ENCODE measurements at places on chromosomes 7 and 10. TPM values are rescaled to one million over a fixed set of nuclear protein-coding genes. Genes with fewer than 3 reads are reported as not detected.

ANKRD2 gene
- total RNA-seq = 0.72 TPM

NKX2-3 gene
- total RNA-seq = not detected

GRCh38 chr7:111105269-111105668 lies 14.3 kb downstream of the LRRN3 start:
- H3K36me3 ChIP-seq = no peaks in the 10 kb centered on the region
- H3K27ac ChIP-seq = no peak overlapping the region
- peaks cover 9% of the 10 kb centered on the region for H3K4me1 ChIP-seq
- no peak for DNase-seq

GRCh38 chr7:1108264-1108920 lies 20.5 kb downstream of the GPER1 start:
- peaks cover 3% of the 10 kb centered on the region for H3K36me3 ChIP-seq
- no peak overlapping the region for H3K27ac ChIP-seq
- DNase-seq = peak; percentile 43
- no peaks in the 10 kb centered on the region for H3K27me3 ChIP-seq
- peaks cover 12% of the 10 kb centered on the region for H3K4me1 ChIP-seq

DNA sequence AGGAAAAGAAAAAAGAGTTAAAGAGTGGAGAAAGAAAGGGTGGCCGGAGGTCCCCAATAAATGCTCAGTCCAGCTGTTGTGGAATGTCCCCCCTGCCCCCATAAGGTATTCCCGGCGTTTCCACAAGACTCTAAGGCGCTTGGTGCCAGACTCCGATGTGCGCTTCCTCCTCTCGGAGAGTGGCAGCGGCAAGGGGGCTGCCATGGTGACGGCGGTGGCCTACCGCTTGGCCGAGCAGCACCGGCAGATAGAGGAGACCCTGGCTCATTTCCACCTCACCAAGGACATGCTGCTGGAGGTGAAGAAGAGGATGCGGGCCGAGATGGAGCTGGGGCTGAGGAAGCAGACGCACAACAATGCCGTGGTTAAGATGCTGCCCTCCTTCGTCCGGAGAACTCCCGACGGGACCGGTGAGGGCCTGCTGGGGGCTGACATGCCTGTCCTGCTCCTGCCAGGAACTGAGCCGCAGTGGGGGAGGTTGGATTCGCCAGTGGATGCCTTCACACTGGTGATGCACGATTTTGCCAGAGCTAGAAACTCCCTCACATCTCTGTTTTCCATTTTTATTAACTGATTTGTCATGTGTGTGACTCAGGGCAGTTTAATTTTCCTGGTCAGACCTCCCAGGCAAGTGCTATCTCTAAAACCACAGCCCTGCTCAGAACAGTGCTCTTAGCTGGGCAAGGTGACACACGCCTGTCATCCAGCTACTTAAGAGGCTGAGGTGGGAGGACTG lies 34.2 kb downstream of the TACR2 start:
- H3K27me3 ChIP-seq = no peaks in the 10 kb centered on the region
- H3K4me3 ChIP-seq = no peak overlapping the region
- peaks cover 21% of the 10 kb centered on the region for H3K4me1 ChIP-seq
- peak; percentile 97 for DNase-seq
- peaks cover 58% of the 10 kb centered on the region for H3K36me3 ChIP-seq
- H3K27ac ChIP-seq = peak overlapping the region; percentile 91

GRCh38 chr7:155007947-155008346 lies 5.0 kb upstream of the PAXIP1 start:
- peaks cover 2% of the 10 kb centered on the region for H3K4me1 ChIP-seq
- H3K36me3 ChIP-seq = no peaks in the 10 kb centered on the region
- no peak for DNase-seq
- H3K27me3 ChIP-seq = no peaks in the 10 kb centered on the region

DNA sequence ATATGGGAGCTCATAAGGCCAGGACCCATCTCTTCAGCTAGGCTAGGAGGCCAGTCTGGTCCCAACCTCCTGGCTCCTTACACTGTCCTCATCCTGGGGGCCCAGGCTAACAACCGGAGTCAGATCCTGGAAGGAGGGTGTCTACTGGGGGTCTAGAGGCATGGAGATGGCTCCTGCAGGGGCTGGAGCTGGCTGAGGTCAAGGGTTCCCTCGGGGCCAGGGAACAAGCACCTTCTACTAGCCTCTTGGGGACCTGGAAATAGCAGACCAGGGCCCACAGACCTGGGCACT lies 37.2 kb downstream of the CLRN3 start:
- no peak for DNase-seq
- no peaks in the 10 kb centered on the region for H3K4me1 ChIP-seq
- no peaks in the 10 kb centered on the region for H3K36me3 ChIP-seq
- H3K27ac ChIP-seq = no peak overlapping the region

DNA sequence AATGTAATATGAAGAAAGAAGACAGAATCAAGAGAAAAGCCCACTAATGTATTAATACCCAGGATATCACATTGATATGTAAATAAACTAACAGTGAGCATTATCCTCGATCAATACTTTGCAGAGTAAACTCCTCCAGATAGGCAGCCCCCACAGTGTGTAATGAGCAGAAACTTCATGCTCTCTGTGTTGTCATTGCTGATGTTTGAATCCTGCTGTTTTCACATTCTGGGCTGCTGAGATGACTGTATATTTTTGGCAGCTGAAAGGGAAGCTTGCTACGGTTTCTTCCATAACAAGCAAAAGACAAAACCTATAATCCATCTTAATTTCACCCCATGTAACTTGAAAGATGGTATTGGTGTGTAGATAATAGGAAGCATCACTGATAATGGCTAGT lies 15.3 kb upstream of the THSD7A start:
- H3K4me3 ChIP-seq = no peak overlapping the region
- no peak for DNase-seq

GRCh38 chr10:127081851-127082345 lies 114.5 kb downstream of the INSYN2A start:
- H3K4me3 ChIP-seq = no peak overlapping the region
- H3K27me3 ChIP-seq = no peaks in the 10 kb centered on the region
- H3K36me3 ChIP-seq = peaks cover 9% of the 10 kb centered on the region
- no peaks in the 10 kb centered on the region for H3K4me1 ChIP-seq
- no peak overlapping the region for H3K27ac ChIP-seq

- no peaks in the 10 kb centered on the region for H3K4me1 ChIP-seq
- H3K27me3 ChIP-seq = no peaks in the 10 kb centered on the region
- H3K4me3 ChIP-seq = no peak overlapping the region
- DNase-seq = no peak
- no peaks in the 10 kb centered on the region for H3K36me3 ChIP-seq
- no peak overlapping the region for H3K27ac ChIP-seq
These were observed 633.9 kb upstream of the MBL2 start for GRCh38 chr10:53406532-53406931.

GRCh38 chr10:86362586-86363183 lies 3.9 kb downstream of the GRID1 start:
- H3K36me3 ChIP-seq = no peaks in the 10 kb centered on the region
- DNase-seq = peak; percentile 75

DNA sequence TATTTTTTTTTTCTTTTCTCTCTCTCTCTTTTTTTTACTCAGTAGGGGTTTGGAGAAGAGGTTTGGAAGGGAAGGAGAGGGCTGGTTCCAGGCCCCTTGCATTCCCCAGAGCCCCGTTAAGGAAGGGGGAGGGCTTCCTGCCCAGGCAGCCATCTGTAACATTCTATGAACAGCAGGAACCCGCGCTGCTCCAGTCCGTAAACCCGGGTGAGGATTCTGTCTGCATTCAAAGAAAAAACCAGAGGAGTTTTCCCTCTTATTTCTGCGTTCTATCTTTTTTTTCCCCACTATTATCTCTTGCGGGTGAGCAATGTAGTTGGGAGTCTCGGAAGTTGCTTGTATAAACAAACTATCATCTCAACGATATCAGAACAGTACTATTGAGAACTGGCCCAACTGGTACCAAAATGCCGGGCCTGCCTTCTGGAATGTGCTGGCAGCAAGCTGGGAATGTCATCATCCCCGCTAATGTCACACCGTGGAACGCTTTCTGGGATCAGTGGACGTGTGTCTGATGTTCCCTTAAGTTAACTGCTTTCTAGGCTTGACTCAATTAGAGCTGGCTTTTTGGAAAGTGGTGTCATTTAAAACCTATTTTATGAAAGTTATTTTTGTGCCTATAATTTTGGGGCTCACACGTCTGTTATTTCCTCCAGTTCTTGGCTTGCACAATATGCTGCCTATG lies 153.1 kb upstream of the MEOX2 start:
- H3K4me1 ChIP-seq = peaks cover 26% of the 10 kb centered on the region
- H3K27ac ChIP-seq = peak overlapping the region; percentile 51
- H3K36me3 ChIP-seq = no peaks in the 10 kb centered on the region
- no peaks in the 10 kb centered on the region for H3K27me3 ChIP-seq
